ENCODE measurements at places on chromosomes 7 and 10.
A peak's percentile ranks its signal among the peaks of the same experiment; 100 is the strongest.

DNA sequence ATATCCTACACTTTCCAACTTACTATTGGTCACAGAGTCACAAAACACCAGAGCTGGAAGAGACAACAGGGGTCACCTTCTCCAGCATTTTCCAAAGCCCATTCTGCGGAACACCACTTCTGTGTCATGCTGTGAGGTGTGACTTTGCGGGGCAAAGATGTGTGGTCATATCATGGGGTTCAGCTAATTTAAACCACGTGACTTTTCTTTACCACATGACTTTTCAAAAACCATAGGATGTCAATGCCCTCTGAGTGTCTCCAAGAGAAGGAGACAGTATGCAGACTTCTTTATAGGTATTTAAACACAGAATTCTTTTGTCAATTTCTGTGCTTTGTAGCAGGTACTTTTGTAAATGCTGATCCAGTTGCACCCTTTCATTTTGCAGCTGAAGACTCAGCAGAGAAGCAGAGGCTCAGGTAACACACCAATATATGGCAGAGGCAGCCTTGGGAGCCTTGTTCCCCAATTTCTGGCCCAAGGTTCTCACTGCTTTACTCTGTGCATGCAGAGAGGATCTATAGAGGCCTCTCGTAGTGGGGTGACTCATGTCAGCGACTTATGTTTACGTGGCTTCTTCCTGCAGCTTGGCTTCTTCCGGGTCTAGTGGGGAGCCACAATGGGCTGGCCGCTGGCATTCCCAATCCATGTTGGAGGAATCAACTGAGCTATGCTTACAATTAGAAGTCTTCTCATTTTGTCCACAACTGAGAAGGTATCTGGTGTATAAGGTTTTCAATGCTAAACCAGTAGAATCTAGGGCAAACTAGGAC is 104.0 kb upstream of the RHOBTB1 start:
- no peak for ATAC-seq

GRCh38 chr10:22345301-22346095 is at the start of gene SPAG6:
Gene SPAG6, plus strand, starts transcription at chr10:22345496. Its CDS starts 116 bp downstream, at chr10:22345612.
- ATAC-seq: peak; percentile 5

- ATAC-seq: peak; percentile 4
These were observed 3.6 kb downstream of the VOPP1 start for GRCh38 chr7:55568613-55569268.

DNA sequence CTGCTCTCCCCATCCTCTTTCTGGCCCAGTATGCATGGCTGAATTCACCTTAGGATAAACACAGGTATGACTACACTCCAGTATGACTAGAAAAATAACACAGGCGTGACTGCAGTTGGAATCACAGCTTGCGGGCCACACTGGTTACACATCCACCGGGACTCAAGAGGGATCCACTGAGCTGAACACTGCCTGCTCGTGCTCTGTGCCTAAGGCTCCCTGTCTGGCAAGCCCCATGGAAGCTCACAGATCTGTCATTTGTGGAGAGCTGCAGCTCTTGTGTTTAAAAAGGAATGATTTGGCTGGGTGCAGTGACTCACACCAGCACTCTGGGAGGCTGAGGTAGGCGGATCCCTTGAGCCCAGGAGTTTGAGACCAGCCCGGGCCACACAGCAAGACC is 26.8 kb downstream of the VOPP1 start:
- no peak for ATAC-seq

DNA sequence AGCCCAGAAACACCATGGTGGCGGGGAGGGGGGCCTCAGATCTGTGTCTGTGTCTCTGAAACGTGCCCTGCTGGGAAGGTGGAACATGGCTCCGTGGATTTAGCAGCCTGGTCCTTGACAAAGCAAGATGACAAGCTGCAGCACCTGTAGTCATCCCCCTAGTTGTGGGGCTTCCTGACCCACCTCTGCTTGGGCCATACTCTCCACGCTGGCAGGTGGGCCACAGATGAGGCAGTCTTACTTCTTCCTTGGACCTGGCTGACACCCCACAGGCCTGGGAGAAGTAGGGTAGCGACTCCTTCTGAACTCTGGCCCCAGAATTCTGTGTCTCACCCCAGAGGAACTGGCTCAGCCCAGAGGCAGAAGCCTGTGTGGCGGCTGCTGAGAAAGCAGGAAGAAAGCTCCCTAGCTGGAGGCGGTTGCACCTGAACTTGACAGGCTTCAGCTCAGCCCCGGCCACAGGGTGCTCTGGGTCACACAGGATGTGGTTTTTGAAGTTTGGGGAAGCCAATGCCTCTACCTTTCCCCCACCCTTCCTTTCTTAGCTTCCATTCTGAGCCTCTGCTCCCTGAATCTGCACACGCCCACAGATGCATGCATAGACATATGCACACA is 113.9 kb downstream of the ABLIM1 start:
- ATAC-seq: no peak

DNA sequence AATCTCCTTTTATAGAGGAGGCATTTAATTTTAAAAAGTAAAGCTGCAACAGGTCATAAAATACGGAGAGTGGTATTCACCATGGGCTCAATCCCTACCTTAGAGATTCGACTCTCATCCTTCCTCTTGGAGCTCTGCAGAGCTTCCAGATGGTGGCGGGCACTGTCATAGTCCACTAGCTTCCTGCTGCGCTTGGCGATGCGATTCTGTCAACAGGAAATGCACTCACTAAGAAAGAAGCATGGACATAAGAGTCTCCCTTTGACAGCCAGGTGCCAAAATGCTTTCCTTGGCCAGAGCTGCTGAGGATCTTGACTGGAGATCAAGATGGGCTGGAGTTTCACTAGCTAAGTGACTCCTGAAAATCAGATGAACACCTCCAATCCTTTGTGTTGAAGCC is 154.4 kb downstream of the AMPH start:
- no peak for ATAC-seq

DNA sequence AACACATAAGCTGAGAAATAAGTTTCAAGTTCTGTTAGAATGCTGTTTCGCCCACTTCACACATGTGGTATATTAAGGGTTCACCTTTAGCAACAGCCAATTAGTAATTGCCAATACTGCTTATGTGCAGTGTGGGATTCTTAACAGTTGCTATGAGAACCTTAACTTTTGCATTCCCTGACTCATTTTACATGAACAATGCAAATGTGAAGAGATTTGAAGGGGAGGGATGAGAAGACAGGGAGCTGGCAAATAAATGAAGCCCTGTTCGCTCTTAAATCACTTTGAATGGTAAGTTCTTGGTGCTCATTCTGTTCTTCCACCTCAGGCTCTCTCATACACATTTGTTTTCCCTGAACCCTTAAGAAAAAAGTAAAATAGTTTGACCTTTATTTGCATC is 82.3 kb downstream of the LRRC4 start:
- peak; percentile 88 for ATAC-seq

- no peak for ATAC-seq
These were observed 7.3 kb downstream of the ZNF503 start for GRCh38 chr10:75394221-75394620.

- ATAC-seq: peak; percentile 56
These were observed 68.3 kb downstream of the HIPK2 start for GRCh38 chr7:139709485-139709884.

Measured in motor neuron (in vitro differentiated cells).